ENCODE measurements at places on chromosomes 2 and 18.

DNA sequence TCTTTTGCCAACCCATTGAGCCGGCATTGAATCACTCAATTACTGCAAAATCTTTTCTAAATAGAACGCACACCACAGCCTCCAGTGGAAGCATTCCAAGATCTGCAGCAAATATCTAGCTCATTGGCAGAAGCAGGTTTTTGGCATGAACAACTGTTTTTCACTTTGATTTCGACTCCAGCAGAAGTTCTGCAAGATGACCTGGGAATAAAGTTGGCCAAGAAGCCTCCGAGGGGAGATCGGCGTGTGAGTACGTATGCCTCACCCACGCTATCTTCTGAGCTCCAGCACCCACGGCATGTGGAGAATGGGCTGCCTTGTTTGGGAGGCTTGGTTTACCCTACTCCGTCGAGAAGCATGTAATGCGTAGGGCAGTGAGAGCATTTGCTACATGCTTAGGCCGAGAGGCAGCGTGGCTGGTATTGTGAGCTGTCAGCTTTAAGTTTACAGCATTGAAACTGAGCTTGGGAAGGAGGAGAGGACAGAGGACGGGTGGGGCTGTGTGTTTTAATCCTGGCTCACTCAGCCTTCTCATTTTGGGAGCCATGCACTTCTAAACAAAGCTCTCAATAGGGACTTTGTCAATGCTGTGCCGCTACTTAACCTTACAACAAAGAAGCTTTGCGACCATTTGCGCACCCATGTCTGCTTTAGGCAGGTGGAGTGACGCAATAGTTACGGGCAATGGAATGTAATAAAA lies 10.5 kb downstream of the PCARE start:
- DNase-seq: no peak

DNA sequence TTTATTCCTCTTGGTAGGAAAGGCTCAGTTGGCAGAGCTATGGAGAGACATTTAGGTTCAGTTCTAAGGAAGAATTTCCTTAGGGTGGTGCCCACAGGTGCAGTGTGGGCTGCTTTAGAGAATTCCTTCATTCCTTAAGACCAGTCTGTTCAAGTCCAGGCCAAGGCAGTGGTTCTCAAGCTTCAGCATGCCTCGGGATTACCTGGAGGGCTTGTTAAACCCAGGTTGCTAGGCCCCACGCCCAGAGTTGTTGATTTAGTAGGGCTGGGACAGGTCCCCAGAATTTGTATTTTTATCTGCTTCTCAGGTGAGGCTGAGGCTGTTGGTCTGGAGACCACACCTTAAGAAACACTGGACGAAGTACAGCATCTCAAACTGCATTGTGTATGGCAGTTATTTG lies 68.9 kb downstream of the CERS6 start:
- DNase-seq: no peak

DNA sequence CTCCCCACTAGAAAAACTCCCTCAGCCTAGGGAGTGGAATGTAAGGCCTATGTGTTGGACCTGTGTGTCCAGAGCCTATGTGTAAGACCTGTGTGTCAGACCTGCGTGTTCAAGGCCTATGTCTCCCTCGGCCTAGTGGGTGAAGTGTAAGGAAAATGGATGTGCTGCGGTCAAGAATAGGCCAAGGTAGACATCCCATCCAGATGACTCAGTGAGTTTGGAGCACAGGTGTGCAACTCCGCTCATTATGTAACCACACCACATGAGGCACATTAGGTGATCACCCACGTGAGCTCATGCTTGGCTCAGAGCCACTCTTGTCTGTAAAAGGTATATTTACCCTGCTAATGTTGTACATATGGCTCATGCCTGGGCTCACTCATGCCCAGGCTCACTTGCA lies 565.3 kb upstream of the CRIM1 start:
- no peak for DNase-seq

GRCh38 chr2:236975766-236976165 lies 109.9 kb upstream of the COPS8 start:
- no peak for DNase-seq

GRCh38 chr2:158560259-158560658 lies 103.5 kb downstream of the PKP4 start:
- DNase-seq: no peak

DNA sequence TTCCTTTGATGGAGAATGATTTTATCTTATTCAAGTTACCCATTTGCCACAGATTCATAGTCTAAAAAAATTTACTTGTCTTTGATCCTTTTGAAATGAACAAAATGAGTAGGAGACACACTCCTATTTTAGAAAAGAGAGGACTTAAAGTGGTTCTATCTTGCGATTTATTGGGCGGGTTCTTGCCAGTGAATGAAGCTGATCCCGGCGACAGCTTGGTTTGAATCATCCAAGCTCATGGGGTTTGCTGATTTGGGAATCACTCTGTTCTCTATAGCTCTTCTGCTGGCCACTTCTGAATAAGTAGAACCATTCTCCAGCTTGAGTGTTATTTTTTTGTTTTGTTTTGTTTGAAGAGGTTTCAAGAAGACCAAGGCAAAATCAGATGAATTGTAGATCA lies 25.5 kb upstream of the PPP1CB start:
- no peak for DNase-seq

- DNase-seq: no peak
Measured at GRCh38 chr18:820591-821165, 8.6 kb upstream of the YES1 start.

GRCh38 chr2:216327447-216327935 lies 44.8 kb downstream of the MARCHF4 start:
- peak; percentile 67 for DNase-seq

GRCh38 chr18:2529154-2529553 lies 42.2 kb downstream of the METTL4 start:
- DNase-seq: no peak

- DNase-seq: no peak
Measured at GRCh38 chr2:53460347-53460746, 307.3 kb upstream of the CHAC2 start.

DNA sequence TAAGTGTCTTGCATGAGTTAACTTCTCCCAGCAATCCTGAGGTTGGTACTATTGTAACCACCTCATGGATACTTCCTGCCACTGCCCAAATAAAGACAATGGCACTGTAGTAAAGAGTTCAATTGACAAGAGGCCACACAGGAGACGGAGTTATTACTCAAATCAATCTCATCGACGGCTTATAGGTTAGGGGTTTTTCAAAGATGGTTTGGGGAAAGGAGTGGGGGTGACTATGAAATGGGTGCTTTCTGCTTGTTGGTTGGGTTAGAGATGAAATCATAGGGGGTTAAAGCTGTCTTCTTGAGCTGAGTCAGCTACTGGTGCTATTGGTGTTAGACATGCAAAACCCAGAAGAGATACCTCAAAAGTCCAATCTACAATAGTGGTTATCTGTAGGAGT lies 1258.0 kb upstream of the ZEB2 start:
- no peak for DNase-seq

GRCh38 chr2:146701183-146701582 lies 1143.6 kb upstream of the ACVR2A start:
- DNase-seq: no peak

DNA sequence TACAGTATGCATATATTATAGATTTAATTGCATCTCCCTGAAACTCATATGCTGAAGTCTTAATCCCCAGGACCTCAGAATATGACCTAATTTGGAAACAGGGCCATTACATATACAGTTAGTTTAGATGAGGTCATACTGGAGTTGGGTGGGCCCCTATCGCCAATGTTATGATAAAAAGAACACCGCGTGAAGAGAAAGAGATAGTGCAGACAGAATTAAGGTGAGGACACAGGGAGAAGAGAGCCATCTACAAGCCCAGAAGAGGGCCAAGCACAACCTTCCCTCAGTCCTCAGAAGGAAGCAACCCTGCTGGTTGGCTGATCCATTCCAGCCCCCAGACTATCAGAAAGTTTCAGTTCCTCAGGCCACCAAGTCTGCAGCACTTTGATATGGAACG lies 311.9 kb upstream of the RAB6C start:
- DNase-seq: no peak

DNA sequence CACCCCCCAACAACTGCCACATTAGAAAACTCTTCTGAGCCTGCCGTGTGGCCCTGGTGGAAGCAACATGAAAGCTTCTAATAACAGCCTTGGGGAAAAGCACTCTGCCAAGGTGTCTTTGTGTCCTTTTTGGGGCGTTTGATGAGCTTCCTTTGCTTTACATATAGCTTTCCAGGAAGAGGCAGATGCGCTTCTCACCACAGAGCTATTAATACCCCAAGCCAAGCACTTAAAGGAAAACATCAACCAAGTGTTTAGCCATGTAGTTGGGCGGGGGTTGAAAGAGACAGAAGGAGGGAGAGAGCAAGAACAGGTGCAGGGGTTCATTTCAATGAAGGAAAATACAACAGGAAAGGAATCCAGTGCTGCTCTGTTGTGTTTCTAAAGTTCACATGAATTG lies 176.1 kb downstream of the VAPA start:
- DNase-seq: no peak

GRCh38 chr2:181356526-181357130 lies 100.6 kb upstream of the ITGA4 start:
- no peak for DNase-seq

DNA sequence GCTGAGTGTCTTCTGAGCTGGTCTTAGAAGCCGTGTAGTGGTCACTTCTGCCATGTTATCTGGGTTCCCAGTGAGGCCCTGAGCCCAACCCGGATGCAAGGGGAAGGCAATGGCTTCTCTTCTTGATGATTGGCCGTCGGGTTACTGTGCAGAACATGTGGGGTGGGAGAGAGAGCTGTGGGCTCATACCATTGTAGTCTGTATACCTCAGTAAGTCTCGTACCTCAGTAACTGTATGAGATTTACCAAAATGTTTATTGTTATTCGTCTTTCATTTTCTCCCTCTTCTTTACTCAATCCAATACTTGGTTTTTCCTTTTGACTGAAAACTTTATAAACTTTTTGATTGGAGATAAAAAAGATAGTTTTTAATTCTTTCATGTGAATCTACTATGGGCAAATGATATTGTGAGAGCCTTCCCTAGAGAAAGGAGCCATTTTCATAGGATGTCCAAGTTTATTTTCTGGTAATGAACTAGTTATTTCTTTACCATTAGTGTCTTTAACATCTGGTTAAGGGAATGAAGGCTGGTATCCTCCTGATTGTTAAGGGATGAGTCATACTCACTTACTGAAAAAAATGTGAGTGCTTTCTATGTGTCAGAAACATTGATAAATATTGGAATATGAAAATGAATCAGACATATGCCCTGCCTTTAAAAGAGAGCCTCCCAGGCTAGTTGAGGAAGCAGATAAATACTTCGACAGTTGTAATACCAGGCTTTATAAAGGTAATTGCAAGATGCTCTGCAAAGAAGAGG lies 129.9 kb downstream of the PRPF40A start:
- DNase-seq: no peak

GRCh38 chr2:3758906-3759305 lies 55.5 kb downstream of the DCDC2C start:
- no peak for DNase-seq

DNA sequence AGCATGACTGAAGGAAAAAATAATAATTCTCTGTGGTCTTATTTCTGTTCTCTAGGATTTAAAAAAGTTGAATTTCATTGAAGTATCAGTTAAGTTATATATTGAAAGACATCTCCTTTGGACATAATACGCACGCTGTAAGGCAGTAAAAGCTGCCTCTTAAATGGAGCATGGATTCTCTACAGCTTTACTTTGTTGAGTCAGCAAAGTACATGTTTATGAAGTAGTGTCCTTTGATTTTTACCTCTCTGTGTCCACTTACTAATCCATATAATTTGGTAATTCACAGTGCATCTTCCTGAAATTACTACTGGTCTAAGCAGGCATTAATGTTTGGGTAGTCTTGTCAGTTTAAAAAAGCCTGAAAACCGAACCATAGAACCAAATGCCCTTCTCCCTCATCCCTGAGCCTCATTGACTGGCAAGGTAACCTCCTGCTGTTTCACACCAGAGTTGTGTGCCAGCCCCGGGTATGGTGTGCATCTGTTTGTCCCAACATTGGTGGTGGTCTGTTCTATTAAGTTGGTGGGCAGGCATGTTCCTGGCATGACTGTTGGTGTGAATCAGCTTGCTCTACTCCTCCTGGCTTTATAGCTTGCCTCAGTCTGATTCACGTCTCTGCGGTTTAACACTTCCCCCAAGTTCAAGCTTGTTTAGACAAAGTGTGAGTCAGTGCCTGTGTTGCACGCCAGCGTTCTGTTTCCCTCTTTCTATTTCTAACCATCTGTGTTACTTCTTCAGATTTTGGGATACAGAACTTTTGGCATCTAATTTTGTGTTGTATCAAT lies 71.0 kb upstream of the ITM2C start:
- no peak for DNase-seq

- no peak for DNase-seq
Measured at GRCh38 chr2:172877826-172878225, 142.2 kb downstream of the RAPGEF4 start.

DNA sequence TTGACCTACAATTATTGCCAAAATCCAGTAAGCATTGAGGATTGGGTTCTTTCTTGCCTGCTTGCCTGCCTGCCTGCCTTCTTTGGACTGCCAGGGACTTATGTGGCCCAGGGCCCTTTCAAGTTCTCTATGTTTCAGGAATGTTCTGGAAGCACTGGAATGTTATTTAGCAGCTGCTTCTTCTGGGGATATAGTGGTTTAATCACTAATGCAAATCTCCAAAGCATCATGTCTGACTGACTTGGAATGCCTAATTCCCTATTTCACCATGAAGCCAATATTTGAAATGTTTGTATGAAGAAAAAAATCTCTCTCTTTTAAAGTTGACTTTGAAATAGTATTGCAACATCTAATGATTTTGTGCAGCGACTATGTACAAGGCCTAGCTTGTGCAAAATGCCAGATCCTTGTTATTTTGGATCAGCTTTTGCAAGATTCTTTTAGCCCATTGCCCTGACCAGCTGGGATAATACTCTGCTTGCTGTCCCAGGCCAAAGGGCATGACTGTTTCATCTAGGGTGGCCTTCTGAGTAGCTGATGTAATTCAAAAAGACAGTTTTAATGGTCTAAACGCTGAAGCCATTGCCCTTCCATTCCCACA lies 204.6 kb downstream of the RND3 start:
- DNase-seq: no peak

DNA sequence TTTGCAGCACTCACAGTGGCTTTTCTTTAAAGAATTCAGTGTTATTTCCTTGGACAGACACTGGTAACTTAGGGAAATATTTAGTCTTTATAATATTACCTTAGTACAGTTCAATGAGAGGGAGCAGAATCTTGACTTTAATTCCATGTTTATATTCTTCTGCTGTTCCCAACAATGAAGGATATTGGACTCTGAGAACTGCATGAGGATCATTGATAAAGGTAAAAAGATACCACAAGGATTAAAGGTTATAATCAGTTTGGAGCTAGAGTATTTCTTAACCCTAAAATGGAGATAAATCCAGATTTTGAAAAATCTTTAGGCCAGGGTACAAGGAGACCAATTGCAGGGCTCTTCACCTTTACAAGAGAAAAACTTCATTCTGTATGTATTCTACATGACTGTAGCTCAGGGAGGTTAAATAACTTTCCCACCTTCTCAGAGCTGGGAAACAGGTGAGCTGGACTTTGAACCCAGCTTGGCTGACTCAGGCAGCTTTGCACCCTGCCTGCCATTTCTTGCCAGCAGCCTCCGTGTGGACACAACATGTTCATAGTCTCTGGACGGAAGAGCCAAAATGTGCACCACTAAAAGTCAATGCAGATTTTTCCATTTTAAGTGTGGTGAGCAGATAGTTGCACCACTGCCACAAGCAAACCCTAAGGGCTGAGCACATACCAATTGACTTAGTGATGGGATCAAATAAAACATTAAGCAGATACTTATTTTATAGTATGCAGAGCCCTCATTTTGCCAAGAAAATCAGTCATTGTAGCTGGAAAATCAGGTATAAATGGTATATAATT lies 26.7 kb downstream of the UPP2 start:
- DNase-seq: no peak
